ENCODE measurements at places on chromosomes 2 and 18.
A peak's percentile ranks its signal among the peaks of the same experiment; 100 is the strongest.

DNA sequence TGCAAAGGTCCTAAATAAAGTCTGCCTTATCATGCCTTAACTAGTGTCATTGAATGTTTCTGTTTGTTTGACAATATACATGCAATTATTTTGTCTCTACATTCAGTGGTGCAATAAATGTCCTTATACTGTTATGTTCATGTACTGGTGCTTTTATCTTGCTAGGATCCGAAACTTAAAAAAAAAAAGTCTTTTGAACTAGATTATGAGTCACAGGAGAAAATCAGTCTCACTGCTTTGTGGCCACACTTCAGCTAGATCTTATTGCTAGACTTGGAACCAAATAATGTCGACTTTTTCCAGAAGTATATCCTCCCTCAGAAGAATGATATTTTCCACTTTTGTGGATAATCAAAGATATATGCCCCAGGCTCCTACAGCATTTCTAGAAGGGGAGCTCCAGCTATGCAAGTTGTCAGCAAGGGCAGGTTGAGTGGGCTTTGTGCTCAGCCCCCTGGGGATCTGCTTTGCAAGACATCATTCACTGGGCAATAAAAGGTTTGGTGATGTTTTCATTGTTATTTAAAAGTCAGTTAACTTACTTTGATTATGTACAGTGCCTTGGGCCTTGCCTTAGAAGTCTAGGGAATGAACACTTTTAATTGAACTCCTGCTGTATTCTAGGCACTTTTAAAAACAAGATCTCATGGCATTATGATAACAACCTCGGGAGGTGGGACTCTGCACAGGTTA, 157.1 kb upstream of the LRRTM1 start:
- DNase-seq, result no peak

DNA sequence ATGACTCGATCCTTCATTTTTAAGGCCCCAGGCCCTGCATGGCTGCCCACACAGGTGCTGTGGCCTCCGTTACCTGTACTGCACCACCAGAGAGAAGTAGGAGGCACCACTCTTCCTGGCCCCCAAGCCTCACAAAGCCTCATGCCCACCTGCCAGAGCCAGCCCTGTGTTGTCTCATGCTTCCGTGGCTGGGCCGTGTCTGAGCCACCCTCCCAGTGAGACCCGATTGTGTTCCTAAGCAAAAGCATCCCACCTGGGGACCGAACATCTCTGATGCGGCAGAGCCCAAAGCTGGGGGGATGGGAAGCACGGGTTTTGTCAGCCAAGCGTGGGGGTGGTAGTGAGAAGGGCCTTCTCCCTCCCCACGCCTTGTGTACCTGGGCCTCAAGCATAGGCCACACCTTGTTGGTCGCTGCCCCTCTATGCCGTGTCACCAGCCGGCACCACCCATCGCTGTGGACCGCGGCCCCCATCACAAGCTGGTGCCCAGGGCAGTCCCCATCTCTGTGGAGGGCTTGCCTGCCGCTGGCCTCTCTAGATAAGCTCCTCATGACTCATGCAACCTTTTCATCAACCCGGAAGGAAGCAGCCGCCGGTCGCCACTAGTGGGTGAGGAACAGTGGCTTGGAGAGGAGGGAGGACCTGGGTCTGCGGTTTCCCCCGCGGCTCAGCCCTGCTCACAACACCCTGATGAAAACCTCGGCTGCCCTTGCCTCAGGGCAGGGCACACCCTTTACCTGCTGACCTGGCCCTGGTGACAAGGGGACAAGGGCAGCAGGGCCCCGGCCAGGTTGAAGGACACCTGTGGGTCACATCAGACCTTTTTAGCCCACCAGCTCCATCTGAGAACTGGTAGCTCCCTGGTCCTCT, 2.7 kb upstream of the RNPEPL1 start:
- DNase-seq, result peak; percentile 57

DNA sequence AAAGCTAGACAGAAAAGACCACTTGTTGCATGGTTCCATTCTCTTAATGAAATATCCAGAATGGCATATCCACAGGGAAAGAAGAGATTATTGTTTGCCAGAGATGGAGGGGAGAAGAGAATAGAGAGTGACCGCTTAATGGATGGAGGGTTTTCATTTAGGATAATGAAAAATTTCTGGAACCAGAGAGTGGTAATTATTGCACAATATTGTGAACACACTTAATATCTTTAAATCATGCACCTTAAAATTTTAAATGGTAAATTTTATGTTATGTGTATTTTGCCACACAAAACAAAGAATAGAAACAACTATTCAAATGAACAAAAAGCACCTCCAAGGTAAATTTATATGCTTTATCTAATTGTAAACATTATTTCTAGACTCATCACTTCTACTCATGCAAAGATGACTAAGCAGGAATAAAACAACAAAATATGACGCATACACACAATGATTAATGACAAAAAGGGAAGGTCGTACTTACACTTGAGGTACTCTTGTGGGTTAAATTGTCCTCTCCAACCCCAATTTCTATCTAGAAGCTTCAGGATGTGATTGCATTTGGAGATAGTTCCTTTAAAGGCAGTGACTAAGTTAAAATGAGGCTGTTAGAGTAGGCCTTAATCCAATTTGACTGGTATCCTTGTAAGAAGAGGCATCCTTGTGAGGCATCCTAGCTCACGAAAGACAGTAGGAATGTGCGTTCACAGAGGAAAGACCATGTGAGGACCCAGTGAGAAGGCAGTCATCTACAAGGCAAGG, 18.7 kb upstream of the DHRS9 start:
- no peak for DNase-seq

- no peak for DNase-seq
Observed at GRCh38 chr18:24019641-24020331, 5.2 kb downstream of the TTC39C start.

DNA sequence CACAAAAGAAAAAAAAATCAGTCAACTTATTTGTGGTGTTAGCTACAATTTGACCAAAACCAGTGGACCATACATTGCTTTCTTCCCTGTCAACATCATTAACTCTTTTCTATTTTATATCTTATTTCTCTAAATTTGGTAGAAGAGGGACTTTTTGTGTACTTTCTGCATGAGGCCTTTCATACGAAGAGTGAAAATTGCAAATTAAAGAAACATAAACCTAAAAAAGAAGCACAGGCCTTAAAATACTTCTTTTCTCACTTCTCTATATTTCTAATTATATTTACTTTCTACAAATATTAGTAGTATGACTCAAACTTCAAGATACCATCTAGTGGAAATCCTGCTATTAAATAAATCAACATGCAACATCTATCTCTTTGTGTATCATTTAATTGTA, 1073.4 kb upstream of the ZEB2 start:
- DNase-seq, result no peak

GRCh38 chr2:223122781-223123180, 70.8 kb downstream of the KCNE4 start:
- DNase-seq, result no peak

DNA sequence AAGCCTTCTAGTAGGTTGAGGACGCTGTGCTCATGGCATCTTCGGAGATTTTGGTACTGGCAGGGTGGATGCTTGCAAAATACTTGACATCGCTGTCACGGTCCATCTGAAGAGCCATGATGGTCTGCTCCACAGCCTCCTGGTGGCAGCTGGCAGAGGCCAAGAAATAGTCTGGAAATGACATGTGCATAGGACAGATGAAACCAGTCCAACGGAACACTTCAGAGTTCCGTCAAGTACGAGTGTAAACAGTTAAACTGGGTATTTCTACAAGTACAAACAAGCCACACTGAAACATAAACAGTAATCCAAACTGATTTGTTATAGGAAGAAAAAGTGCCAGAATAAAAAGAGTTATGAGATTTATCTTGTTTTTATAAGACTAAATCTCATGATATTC, 66.6 kb downstream of the PPP4R1 start:
- DNase-seq, result no peak

DNA sequence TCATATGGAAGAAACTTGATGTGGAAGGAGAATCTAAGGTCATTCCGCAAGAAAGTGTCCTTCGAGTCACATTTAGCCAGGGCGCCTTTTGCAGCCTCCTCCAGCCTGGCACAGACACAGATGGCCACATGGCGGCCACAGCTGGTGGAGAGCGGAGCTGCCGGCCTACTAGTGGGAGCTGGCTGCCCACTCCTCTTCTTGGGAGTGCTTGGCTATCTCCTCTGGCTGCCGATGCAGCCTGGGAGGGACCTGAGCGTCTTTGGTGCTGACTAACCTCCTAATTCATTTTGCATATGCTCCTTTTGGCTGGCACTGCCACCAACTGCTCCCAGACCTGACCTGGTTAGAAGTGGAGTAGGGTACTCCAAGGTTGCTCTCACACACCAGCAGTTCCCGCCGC, 199.3 kb upstream of the MYT1L start:
- DNase-seq, result no peak

DNA sequence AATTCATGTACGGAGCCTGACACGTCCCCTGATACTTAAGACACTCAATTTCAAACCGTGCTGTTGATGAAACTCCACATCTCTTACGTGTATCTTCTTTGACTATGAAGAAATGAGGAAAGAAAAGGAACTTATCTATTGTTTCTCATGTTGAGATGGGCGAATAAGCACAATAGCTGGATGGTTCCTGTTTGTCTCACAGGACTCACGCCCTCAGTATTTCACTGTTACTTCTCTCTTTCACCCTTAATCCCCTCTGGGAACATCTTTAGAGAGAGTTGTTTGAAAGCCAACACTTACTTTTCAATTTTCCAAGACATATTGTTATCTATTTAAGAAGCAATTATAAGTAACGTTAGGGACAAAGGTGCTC, 99.8 kb downstream of the COPS8 start:
- no peak for DNase-seq

DNA sequence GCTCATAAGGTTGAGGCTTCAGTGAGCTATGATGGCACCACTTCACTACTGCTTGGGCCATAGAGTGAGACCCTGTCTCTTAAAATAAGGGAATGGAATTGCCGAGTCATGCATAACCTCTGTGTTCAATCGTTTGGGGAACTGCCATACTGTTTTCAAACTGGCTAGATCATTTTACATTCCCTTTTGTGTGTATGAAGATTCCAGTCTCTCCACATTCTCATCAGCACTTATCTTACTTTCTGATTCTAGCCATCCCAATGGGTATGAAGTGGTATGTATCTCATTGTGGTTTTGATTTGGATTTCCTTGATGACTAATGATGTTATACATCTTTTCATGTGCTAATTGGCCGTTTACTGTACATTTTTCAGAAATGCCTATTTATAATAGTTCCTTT, 23.7 kb downstream of the MARCHF7 start:
- peak; percentile 38 for DNase-seq

- peak; percentile 12 for DNase-seq
Observed at GRCh38 chr2:58921676-58922075, 680.6 kb upstream of the FANCL start.

DNA sequence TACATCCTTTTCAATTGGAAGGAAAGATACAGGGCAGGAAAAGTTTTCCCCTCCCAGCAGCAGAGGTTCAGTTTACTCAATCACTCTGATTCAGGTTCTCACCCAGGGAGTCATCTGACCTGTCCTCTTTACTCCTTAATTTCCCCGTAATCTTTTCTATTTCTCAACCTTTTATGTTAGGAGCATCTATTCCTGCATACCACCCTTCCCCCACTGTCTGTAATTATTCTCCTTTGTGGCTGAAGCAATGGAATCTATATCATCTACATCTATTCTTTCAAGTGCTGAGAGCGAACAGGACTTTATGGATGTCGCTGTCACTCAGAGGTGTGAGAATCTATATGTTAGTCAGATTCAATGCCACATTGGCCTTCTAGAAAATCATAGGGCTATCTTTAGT, 175.2 kb downstream of the NOL4 start:
- DNase-seq, result no peak

GRCh38 chr2:174492963-174493431, 6.2 kb upstream of the GPR155 start:
- DNase-seq, result no peak

DNA sequence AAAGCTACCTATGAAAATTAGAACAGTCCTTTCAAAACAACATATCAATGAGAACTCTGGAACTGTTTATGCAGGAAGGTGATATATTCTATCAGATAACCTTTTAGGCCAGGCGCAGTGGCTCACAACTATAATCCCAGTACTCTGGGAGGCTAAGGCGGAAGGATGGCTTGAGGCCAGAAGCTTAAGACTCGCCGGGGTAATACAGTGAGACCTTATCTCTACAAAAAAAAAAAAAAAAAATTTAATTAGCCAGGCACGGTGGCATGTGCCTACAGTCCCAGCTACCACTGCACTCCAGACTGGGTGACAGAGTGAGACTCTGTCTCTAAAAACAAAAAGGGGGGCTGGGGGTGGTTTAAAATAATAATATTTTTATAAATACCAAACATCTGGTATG, 77.9 kb downstream of the OSBPL1A start:
- DNase-seq, result no peak

DNA sequence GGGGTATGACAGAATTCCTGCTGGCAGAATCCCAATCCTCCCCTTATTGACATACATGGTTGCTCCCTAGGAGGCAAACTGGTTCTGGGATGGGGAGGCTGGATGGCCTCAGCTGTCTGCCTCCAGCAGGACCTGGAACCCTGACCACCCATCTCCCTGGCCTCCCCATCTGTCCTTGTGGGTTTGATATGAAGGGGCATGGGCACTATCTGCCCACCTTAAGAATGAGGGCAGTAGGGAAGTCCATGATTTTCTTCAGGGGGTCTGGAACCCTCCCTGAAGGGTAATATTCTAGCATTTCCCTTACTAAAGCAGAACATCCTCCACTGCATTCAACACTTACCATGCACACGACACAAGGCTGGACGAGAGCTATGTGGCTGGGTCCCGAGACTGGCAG, 113.6 kb downstream of the VAPA start:
- DNase-seq, result no peak

- DNase-seq, result peak; percentile 3
Observed at GRCh38 chr2:168571061-168571460, 115.0 kb downstream of the CERS6 start.

GRCh38 chr2:98795891-98796676, 65.2 kb upstream of the MGAT4A start:
- DNase-seq, result no peak

GRCh38 chr2:8438996-8439395, 242.9 kb upstream of the ID2 start:
- DNase-seq, result no peak

- peak; percentile 64 for DNase-seq
Observed at GRCh38 chr18:51029378-51029693, 677 bp upstream of the SMAD4 start.

All from IMR-90 (cell line).